ENCODE measurements at places on chromosomes 3 and 15.

DNA sequence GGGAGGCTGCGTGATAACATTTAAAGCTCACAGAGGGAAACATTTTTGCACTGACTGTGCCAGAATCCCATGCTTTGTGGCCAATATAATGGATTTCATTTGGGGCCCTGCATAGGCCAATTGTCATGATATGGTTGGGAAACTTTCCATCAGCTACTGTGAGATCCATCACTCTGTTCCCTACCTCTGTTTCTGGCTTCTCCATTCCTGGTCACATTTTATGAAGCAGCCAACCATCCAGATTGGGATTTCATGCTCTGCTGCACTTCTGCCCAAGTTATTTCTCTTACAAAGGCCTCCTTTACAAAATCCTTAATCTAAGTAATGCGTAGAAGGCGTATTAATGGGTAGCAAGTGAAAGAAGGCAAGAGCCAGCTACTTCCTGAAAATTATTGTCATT lies 221.1 kb downstream of the LRTM1 start:
- DNase-seq = no peak

- DNase-seq = no peak
These were observed 146.2 kb upstream of the WNT5A start for GRCh38 chr3:55633333-55633732.

DNA sequence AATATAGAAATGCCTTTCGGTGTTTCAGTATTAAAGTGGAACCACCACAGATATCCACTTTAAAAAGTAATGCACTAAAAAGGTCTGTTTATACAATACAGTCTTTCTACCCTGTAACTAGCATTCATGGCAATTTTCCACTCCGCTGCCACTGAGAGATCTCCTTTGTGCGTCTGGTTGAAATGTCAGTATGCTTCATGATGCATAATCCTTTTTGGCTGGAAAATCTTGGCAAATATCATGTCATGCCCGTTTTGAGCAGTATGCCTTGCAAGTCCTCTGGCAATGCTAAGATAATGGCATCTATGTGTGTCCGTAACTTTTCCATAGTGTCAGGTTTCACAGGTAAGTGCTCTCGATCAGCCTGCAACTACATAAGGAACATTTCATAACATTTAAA lies 30.8 kb upstream of the ARF4 start:
- DNase-seq = no peak

DNA sequence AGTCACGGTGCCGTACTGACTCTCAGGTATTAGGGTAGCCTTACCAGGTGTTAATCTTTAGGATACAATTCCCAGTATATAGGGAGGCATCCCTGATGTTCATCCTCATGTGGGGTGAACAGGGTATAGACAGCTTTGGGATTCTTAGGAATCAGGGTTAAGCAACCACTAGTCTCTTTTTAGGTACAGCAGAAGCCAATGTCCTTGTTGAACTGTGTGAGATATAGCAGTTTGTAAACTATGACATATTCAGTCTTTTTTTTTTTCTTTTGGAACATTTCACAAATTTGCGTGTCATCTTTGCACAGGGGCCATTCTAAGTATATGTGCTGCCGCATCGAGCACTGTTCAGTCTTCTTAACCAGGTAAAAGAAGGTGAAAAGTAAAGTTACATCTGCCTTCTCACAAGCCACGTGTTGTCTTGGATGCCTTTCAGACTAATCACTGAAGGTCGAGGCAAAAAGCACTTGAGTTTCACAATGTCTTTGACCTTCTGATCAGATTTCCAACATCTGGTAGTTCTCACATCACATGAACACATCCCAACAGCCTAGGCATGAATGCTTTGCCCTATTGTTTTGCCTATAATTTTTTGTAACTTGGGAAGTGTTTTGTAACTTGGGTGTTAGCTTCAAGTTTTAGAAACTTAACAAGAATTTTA lies 17.2 kb downstream of the TSEN2 start:
- DNase-seq = peak; percentile 69

DNA sequence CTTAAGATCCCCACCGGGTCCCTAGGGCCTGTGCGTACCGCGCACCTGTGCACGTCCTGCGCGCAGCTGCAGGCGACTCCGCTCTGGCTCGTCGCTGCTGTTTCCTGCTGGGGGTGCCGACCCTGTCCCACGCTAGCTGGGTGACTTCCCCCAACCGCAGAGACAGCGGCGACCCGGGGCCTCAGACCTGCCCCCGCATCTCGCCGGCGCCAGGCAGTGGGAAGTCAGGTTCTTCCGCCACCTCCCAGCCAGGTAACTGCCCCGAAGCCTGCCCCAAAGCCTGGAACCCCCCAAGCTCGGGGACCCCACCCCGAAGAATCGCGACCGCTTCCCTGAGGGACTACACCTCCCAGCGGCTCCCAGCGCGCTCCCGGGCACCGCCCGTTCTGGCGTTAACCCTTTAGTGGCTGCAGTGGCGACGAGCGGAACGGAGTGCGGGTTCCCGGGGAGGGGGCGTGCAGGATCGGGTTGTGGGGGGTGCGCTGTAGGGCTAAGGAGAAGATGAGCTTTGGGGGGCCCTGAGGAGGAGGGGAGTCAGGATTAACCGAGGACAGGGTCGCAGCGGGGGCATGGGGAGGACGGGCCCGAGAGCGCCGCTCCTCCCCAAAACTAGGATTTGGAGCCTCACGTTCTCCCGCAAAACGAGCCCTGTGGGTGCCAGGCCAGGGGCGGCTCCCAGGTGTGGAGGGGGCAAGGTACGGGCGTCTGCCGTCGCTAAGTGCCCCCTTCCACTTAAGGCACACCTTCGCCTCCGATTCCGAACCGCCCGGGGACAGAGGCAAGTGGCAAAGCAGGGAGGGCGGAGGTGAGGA lies 589 bp downstream of the NEIL1 start:
- peak; percentile 71 for DNase-seq

DNA sequence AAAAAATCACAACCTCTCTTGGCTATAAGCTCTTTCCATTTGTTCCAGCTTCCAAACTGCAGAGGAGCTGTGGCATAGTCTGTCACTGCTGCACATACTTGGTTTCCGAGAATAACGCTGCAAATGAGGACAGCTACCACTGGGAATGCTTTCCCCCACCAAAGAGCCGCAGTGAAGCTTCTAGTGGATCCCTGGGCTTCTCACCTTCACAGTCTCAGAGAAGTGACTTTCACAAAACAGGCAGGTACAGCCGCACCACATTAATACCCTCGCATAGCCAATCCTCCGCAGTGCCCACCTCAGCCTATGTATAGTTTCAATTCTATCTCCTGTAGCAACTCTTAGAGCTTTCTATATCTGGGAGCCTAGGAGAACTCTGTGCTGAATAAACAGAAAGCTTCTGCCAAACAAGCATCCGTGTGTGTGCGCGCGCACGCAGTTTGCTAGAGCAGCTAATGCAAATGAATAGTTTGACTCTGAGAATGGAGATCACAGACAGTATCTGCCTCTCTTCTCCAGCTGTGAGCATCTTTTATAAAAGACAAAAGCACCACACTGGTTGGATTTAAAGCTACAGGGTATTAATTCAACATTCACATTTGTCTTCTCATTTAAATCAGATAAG lies 81.9 kb upstream of the PLXND1 start:
- peak; percentile 65 for DNase-seq

GRCh38 chr3:99659032-99659431 lies 20.6 kb downstream of the COL8A1 start:
- DNase-seq = peak; percentile 89

DNA sequence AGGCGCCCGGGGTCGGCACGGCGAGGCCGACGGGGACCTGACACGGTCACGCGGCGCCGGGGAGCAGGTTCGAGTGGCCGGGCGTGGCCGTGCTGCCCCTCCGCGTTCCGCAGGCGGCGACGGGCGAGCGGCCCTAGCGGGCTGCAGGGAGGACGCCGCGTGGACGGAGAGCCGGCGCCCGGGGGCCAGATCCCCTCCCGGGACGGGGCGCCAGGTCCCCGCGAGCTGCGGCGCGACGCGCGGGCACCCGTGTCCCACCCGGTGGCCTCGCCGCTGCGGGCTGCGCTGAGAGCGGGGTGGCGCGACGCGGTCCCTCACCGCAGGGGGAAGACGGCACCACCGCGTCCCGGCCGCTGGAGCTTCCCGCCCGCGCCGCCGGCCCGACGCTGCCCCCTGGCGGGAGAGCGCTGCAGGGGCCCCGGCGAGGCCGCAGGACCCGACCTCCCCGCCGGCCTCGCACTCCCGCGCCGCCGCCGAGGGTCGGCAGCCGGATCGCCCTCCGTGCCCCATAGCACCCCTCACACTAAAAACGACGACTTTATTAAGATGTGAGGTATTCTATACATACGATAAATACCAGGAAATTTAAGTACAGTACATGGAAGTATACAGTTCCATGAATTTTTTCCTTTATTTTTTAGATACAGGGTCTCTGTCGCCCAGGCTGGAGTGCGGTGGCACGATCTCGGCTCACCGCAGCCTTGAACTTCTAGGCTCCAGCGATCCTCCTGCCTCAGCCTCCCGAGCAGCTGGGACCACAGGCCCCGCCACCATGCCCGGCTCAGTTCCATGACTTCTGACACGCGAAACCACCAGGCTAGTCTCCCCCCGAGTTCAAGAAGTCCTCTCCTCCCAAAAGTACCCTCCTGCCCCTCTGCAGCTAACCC lies 1.3 kb upstream of the PIGZ start:
- peak; percentile 94 for DNase-seq

- DNase-seq = no peak
These were observed 492.6 kb downstream of the SQOR start for GRCh38 chr15:46127361-46127874.

DNA sequence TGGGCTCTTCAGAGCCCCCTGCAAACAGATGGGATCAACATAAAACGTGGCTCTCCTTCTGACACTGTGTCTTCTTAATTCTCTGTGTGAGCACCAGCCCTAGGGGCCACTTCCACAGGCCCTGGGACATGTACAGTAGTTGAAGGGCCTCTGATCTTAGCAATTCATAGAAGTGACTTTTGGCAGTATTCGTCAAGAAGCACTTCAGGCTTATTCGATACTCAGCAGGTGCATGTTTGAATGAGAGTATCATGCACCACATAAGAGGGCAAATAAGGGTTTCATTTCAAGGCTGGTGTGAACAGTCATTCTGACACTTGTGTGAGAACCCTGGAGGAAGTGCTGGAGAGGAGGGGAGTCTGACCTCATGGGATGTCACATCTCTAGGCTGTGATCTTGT lies 113.9 kb downstream of the GABRG3 start:
- no peak for DNase-seq

- DNase-seq = no peak
These were observed 272.3 kb downstream of the ARRDC4 start for GRCh38 chr15:98232761-98233160.

- DNase-seq = no peak
These were observed 41.0 kb downstream of the BHLHE40 start for GRCh38 chr3:5020242-5020722.

GRCh38 chr3:162170581-162170980 lies 674.0 kb downstream of the OTOL1 start:
- no peak for DNase-seq

GRCh38 chr3:180457225-180457624 lies 144.7 kb upstream of the TTC14 start:
- no peak for DNase-seq

DNA sequence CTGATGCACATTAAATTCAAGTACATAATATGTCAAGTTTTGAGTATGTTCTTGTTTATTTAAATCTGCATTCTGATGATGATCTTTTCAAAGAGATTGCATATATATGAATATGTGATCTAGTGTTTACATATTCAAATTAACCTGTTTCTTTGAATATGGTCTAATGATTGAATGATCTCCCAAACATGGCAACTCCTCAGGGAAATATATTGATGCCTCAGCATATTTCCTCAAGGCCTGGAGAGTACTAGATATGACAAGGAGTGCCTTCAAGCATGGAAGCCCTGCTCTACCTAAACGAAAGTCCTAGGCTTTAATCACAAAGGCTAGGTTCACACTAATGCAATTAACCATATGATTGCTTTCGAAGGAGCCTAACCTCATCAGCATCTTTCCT lies 532.8 kb downstream of the ZIC1 start:
- no peak for DNase-seq

- DNase-seq = no peak
These were observed 3.2 kb upstream of the ATP13A3 start for GRCh38 chr3:194489736-194490612.

GRCh38 chr15:52527911-52528563 lies 643 bp downstream of the MYO5A start:
- DNase-seq = peak; percentile 37

GRCh38 chr15:23039143-23039916 lies at the start of gene TUBGCP5:
TUBGCP5 (minus strand) TSS chr15:23039569; CDS start chr15:23039543, 26 bp downstream.
- peak; percentile 98 for DNase-seq

DNA sequence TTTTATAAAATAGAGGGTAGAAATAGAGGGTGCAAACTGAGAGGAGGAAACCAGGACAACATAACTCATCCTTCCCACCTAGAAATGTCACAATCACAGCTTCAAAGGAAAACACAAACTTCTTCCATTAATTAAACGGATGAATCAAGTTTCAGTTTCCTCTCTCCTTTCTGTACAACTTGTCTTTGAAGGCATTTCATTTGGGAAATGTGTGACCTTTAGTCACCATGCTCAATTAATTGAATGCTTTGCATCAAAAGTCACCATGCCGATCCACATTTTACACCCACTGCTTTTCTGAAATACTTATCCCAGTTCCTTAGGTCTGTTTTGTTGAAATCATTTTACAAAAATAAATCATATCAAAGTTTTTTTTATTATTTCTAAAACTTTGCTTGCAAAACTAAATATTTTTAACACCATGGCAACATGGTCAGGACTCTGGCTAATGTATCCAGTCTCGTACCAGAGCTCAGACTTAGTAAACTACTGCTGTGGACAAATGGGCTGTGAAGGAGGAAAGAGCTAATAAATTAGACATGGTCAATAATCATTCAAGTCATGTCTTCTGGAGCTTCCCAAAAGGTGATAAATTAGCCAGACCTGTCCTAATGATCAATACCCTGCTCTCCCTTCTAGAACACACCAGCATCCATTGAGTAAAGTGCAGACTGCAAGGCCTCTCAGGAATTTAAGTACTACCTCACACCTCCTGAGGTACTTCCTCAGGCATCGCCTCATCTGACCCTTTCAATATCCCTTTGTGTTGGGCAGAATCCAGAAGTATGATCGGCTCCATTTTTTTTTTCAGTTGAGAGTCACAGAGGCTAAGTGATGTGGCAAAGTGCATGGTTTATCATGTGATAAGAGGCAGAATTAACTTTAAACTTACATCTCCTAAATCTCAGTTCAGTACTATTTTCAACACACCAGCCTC lies 161.3 kb downstream of the GREM1 start:
- DNase-seq = peak; percentile 42

DNA sequence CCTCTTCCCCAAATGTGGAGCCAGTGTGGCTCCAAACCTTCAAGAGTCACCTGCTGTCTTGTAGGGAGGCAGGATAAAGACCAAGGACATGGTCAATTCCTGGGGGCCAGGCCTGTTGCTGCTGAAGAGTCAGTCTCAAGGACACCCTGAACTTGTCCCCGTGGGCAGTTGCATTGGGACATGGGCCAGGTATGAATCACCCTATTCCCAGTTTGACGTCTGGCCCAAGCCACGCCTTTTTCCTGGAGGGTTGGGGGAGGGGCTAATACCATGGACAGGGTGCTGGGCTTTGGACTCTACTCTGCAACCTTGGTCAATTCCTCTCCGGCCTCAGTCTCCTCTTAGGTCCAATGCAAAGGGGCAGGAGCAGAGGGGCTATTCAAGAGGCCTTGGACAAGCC lies 10.4 kb downstream of the ATP2B2 start:
- no peak for DNase-seq

- peak; percentile 50 for DNase-seq
These were observed 29.3 kb downstream of the CTSH start for GRCh38 chr15:78915341-78916087.
